ENCODE measurements at places on chromosomes 1 and 21.

DNA sequence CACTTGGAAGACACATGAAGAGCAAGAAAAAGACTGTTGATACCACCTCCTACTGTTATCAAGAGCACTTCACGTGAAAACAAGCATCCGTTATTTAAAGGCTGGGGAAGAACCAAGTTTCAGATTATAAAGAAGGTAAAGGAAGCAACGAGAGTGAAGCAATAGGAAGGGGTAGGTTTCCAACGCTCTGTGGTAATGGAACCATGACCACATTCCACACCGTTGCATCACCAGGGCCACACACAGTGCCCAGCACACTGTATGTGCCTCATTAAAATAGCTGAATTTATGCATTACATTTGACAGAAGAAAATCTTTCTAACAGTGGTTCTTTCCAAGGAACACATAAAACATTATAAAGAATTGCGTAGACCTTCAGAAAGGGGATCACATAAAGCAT is 435.8 kb downstream of the MRPL39 start:
- no peak for DNase-seq

GRCh38 chr1:215584389-215584788 is 17.3 kb downstream of the KCTD3 start:
- DNase-seq: no peak

DNA sequence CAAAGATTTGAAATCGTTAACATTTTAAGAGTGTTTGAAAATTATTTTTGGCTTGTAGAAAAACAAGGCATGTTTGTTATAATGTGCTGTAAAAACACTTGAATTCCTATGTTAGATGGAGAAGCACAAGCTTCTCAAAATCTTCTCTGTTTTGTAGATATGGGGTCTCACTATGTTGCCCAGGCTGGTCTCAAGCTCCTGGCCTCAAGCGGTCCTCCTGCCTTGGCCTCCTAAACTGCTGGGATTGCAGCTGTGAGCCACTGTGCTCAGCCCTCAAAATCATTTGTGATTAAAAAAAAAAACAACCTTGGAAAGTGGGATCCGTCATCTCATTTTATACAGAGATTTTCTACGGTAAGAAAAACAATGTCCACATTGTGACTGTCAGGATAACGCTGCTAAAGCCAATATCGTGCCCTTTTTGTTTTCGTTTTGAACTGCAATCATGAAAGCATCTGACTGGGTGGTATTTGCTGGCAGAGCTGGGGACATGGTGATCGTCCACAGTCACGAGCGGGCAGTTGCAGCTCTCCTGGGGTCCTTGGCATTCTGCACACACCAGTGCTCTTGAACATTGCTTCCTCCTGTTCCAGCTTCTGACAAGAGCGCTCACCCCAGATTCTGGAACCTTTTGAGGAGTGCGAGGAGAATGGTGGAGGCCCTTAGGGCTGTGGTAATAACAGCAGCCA is 112.5 kb downstream of the PGBD5 start:
- no peak for DNase-seq

DNA sequence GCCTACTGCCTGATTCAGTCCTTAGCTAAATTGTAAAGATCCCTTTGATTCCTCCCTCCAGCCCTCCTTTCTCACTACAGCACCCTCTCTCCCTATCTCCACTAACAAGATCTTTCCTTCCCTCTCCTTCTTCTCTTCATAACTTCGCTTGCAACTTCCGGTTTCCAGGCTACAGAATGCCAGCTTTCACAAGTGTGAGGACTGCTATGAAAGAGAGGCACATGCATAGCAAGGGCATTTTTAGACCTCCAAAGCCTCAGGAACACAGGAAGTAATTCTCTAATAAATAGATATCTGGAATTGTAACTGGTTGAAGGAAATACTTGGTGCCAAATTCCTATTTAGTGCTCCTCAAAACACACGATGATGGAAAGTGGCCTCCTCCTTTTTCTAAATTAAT is 196.7 kb downstream of the HLX start:
- DNase-seq: no peak

- no peak for DNase-seq
Measured at GRCh38 chr21:18026359-18026758, 207.2 kb upstream of the C21orf91 start.

- no peak for DNase-seq
Measured at GRCh38 chr1:210151052-210151672, 81.4 kb upstream of the SERTAD4 start.

DNA sequence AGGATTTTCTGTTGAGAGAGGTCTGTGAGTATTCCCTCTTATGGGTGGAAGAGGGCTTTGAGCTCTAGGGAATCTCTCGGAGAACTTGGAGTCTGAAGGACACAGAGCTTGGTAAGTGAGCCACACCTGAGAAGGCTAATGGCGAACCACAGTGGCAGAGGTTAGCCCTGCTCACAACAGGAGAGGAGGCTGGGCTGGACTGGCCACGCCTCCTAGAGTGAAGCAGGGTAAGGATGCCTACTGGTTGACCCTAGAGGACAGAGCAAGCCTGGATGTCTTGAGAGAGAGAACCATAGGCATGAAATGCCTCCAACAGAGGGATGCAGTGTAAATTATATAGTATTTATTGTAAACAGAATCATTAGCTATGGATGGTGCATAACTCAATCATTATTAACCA is 232.6 kb downstream of the PCP4 start:
- DNase-seq: no peak

GRCh38 chr1:164320790-164321731 is 237.9 kb upstream of the PBX1 start:
- DNase-seq: no peak

GRCh38 chr1:74502432-74502831 is 10.0 kb downstream of the LRRC53 start:
- no peak for DNase-seq

- DNase-seq: no peak
Measured at GRCh38 chr1:232108598-232108997, 482.0 kb downstream of the DISC1 start.

GRCh38 chr1:205028390-205028789 is 14.6 kb upstream of the CNTN2 start:
- DNase-seq: no peak

GRCh38 chr1:88891951-88892340 is 579 bp upstream of the GTF2B start:
- DNase-seq: no peak

GRCh38 chr1:236041631-236042618 is 23.0 kb downstream of the NID1 start:
- DNase-seq: no peak

GRCh38 chr1:184036517-184036949 is 995 bp downstream of the COLGALT2 start:
- DNase-seq: no peak

DNA sequence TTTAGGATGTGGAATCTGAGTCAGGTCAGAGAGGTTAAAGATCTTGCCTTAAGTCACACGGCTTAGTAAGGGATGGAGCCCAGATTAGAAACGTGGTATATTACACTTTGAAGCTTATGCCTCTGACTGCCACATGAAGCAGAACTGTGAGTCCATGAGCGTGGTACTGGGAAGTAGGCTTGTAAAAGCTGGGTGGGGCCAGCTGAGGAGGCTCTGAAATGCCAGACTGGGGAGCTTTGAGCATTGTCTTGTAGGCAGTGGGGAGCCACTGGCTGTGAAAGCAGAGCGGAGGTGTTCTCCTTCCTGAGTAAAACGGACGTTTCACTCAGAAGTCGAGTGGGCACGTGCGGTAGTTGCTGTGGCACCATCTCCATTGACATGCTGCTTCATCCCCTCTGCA is 72.6 kb upstream of the USP24 start:
- DNase-seq: no peak

DNA sequence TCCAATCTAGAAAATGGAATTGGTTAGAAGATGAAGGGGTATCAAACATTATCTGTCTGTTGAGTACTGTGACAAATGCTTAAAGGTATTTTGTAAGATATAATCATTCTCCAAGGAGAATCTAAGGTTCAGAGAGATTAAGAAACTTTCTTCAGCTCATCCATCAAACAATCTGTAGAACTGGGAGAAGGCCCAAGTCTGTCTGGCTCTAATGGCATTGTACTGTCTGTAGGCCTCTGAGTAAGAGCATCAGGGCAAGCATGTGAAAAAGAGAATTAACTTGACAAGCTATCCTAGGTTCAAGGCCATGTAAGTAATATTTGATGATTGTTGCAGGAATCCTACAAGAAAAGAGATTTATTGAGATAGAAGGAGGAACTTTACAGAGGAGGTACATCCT is 5.3 kb upstream of the FGGY start:
- no peak for DNase-seq

- no peak for DNase-seq
Measured at GRCh38 chr1:27098431-27099134, 56.3 kb downstream of the SLC9A1 start.

DNA sequence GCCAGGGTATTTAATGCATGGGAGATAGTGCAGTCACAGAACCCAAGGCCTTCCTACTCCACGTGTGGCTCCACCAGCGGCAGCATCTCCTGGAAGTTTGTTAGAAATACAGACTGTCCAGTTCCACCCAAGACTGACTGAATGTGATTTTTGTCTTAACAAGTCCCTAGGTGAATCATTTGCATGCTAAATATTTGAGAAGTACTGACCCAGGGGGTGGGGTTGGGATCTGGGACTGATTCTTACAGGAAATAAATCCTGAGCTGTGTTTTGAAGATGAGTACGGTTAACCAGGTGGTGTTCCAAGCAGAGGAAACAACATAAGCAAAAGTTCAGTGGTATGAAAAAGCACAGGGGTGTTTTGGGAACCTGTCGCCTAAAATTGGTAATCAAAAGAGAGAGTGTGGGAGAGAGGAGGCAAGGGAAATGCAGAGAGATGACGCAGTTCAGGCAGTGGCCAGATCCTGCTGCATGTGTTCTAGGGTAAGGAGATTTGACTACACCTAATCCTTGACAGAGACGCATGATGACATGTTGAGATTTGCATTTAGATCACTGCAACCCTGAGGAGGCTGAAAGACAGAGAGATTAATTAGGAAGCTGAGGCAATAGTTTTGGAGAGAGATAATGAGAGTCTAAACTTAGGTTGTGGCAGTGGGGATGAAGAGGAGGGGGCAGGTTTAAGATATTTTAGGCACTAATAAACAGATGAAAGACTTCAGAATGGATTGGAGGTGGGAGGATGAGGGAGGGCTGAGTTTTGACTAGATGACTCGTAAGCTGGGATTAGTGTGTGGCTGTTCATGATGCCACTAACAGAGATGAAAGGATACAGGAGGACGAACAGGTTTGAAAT is 3.7 kb upstream of the ZNF326 start:
- no peak for DNase-seq

DNA sequence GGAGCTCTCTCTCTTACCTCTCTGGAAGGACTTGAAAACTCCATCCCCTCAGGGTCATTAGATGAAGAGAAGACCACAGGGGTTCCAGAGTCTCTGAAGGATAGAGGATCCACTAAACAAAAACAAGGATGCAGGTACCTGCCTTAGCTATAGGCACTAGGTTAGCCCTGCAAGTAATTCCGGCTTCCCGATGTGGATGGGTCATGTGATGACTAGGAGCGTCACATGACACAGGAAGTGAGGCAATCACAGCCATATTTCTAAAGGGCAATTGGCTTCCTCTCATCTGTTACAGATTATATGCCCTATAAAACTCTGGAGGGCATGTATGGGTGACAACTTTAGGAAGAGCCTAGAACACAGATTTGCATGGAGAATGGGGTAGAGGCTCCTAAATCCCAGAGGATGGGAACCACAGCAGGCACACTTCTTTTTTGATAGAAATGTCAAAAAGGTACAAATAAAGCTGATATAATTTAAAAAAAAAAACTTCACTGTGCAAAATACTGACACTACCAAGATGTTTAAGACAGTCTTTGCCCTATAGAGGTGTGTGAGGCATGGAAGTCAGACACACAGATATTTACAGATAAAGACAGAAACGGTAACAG is 14.1 kb downstream of the ENTREP3 start:
- DNase-seq: no peak

DNA sequence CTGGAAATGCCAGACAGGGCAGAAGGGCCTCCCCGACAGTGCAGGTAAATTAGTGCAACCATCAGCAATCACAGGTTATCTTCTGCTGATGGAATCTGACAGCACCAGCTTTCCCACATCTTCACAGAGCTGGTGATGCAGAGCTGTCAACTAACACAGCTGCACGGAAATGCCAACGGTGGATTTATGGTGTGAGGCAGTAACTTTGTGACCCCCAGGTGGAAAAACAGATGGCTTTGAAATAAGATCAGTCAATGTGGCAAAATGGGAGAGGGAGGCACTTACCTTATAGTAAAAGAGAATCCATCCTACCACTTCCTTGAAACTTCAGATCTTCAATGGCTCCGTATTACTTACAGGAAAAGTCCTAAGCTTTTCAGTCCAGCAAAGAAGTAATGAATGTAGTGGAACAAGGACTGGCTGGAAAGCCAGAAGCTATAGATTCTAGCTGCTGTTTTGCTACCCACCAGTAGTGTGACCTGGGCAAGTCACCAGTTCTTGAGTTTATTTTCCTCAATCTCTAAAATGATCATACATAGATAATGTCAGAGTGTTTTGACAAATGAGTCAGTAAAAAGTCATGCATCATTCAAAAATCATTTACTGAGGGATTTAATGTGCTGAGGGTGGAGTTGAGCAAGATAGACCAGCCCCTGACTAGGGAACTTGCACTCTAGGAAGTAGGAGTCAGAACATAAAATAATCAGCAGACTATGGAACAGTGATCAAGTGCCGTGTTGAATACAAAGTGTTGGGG is 245.7 kb upstream of the JUN start:
- DNase-seq: no peak

DNA sequence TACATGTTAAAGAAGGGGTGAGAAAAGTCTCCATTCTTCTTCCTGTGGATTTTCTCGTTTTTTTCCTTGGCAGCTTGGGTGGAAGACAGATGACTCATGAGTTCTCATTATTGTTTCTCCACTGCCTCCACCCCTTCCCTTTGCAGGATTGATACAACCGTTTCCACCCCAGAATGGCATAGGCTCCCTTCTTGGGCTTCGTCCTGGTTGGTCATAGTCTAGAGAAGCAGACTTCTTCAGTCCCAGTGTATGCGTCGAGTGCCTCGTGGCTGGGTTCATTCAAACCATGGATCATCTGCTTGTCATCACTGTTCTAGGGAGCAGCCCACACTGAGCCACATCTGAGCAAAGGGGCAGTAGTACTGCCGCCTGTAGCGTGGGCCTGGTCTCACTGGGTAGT is 13.7 kb downstream of the PTGFRN start:
- no peak for DNase-seq

- no peak for DNase-seq
Measured at GRCh38 chr1:235998812-235999211, 66.1 kb downstream of the NID1 start.

- DNase-seq: no peak
Measured at GRCh38 chr1:211724687-211725196, 49.3 kb upstream of the NEK2 start.

DNA sequence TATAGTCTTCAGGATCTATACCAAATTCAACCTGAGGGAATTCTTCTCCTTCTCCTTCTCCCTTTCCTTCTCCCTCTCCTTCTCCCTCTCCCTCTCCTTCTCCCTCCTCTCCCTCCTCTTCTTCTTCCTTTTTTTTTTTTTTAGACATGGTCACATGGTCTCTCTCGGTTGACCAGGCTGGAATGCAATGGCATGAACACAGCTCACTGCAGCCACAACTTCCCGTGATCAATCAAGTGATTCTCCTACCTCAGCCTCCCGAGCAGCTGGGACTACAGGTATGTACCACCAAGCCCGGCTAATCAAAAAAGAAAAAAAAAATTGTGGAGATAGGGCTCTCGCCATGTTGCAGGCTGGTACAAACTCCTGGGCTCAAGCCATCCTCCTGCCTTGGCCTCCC is 51.5 kb downstream of the DNAI4 start:
- DNase-seq: no peak
